Activated T-helper 1 cell treated with anti-CD3 and anti-CD28 coated beads, Interleukin-2, amount 50 U/mL, for 16 hours (primary cell): ENCODE measurements at places on chromosomes 2 and 18.

GRCh38 chr18:73617981-73618380, 529.7 kb downstream of the FBXO15 start:
- DNase-seq: no peak

- DNase-seq: no peak
Measured at GRCh38 chr18:9708057-9708433, at the start of gene RAB31. Gene RAB31, plus strand, starts transcription at chr18:9708301. Its CDS starts 105 bp downstream, at chr18:9708406.

DNA sequence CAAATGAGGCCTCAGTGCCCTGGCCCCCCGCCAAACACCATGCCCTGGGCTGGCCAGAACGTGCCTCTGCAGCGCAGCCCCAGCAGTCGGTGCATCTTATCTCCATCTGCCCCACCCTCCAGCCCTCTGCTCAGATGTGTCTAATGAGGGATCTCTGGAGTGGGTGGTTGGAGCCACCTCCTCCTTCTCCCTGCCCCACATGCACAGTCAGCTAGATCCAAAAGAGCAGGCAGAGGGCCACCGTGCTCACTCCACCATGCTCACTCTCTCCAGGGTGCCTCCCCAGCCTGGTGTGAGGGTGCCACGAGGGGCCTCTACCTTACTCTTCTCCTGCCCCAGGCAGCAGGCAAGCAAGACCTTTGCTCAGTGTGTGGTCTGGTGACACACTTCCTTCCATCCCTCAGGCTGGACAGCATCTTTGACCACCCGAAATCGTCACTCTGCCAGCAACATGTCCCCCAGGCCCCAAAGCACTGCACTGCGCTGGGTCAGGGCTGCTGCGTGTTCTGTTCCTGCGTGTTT, 266.1 kb upstream of the HDAC4 start:
- DNase-seq: no peak

DNA sequence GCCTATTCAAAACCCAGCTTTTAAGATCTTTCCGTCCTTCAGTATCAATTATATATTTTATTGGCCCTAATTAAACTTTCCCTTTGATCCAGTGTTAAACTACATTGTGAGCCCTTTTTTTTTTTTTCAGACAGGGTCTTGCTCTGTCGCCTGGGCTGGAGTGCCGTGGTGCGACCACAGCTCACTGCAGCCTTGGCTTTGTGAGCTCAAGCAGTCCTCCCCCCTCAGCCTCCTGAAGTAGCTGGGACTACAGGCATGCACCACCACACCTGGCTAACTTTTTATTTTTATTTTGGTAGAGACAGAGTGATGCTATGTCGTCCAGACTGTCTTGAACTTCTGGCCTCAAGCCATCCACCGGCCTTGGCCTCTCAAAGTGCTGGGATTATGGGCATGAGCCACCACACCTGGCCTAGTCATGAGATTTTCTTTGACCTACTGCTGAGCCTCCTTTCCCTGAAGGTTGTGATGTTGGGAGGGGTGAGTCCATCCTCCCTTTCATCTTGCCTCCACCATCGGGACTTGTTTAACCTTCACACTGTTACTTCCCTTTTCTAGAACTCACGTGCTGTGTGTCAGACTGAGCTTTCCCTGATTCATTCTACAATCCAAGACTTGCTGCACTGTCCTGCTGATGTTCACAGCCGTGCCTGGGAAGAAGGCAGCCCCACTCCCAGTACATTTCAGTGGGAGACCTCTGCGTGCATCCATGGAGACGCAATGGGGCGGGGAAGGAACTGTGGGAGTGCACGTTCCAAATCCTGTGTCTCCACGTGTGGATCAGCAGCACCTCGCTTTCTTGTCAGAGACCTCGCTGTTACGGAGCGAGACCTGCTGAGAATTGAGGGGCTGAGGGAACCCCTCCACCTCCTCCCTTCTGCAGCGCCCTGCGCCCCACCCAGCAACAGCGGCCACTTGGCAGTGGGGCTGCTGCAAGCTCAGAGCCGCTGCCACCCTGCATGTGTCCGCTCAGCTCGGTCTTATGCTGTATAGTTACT, 10.8 kb downstream of the OXER1 start:
- DNase-seq: no peak

GRCh38 chr2:96105152-96105915, 11.0 kb downstream of the ADRA2B start:
- no peak for DNase-seq

DNA sequence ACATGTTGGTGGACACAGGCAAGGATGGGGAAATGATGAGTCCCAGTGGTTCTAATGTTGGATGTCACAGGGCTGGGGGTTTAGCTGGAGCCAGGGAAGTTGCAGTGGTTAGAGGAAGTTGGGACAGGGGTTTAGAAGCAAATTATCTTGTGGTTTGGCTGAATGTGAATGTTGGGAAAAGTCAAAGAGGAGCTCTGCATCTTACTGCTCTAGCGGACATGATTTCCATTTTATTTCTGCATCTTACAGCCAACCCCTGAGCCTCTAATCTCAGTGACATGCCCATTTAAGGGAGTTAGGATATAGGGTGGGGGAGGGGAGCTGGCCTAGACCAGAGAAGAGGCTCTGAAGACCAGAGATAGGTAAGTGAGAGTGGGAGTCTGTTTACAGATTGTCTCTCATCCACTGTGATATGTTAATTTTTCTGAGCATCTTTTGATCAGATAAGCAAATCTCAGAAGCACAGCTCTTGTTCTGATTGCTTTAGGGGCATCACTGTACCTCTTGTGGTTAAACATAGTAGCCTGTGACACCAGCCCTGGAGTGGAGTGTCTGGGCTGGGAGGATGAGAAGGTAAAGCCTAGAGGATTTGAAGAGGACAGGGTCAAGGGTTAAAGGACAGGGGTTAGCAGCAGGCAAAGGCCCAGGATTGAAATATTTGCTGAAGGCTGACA, 43.6 kb downstream of the SETBP1 start:
- no peak for DNase-seq

- no peak for DNase-seq
Measured at GRCh38 chr2:166413255-166413654, 37.5 kb upstream of the SCN9A start.

- DNase-seq: no peak
Measured at GRCh38 chr2:102032368-102033030, 40.7 kb downstream of the IL1R2 start.

DNA sequence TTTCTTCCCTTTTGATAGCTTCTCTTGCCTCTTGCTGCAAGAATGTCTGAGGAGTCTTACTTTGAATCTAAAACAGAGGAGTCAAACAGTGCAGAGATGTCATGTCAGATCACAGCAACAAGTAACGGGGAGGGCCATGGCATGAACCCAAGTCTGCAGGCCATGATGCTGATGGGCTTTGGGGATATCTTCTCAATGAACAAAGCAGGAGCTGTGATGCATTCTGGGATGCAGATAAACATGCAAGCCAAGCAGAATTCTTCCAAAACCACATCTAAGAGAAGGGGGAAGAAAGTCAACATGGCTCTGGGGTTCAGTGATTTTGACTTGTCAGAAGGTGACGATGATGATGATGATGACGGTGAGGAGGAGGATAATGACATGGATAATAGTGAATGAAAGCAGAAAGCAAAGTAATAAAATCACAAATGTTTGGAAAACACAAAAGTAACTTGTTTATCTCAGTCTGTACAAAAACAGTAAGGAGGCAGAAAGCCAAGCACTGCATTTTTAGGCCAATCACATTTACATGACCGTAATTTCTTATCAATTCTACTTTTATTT, 133.5 kb upstream of the CDCA7 start:
- no peak for DNase-seq

DNA sequence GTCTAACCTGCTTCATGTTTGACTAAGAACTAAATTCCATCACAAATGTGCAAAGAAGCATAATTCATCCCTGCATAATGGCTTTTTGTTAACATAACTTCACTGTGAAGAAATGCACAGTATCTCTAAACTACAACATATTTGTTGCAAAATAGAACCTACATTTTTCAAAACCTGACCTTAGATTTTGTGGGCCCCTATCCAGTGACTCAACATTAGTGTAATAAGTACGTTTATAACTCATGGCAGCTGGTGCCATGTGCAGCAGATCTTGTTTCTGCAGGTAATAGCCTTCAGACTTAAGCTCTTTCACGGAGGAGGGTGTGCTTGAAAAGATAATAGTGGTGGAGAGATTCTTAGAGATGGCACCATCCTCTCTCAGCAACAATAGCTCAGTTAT, 28.6 kb upstream of the VWC2L start:
- no peak for DNase-seq

DNA sequence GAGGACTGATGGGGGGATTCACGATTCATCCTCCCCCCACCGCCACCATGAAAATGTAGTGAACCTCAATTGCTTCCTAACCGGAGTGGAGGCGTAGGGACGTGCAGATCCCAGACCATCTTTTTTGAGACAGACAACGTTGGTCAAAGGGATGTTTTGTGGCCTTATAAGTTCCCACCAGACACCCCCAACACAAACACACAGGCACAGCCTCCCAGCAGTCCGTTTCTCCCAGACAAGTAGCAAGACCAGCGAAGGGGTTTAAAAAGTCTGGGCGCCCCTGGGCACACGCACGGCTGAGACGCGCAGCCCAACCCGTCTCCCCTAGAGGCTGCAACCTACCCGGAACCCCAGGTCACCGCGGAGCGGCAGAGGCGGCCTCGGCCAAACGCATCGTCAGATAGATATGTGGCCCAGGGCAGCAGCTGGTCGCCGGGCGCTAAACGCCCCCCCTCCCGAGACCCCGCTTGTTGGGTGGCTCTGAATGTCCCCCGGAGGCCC, 1.3 kb downstream of the GBX2 start:
- DNase-seq: no peak

DNA sequence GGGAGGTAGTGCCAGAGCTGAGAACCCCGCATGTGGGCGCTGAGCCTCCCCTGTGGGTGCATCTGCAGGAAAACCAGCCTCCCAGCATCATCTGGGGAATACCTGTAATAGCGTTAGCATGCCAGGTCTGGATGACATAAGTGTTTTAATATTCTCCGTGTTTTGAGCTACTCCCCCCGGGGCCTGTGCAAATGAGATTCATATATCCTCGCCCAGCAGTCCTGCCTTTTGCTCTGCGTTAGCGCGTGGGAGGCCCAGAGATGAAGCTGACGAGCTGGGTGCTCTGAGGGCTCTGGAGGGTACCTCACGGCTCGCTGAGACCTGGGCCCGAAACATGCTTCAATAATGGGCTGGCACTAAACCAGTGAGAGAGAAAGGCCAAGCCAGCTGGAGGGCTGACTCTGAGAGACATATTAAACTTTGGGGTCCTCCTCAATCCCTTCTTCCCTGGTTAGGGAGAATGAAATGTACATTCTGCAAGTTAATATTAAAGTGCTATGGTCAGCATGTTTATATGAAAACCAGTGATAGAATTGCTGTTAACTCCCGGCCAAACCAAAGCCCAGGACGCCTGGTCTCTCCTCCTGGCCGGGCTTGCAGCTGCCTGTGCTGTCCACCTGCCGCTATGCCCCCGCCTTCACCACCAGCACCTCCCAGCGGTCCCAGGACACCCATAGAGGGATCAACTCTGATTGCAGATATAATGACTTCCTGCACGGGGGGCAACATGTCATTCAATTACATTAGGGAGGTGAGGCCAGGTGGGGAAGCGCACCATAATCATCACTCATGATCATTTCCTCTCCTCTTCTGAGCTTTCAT, 77.0 kb downstream of the EDAR start:
- DNase-seq: no peak

- no peak for DNase-seq
Measured at GRCh38 chr2:30030361-30030760, 109.0 kb upstream of the ALK start.

- DNase-seq: no peak
Measured at GRCh38 chr2:207901401-207901800, 123.9 kb downstream of the PLEKHM3 start.

DNA sequence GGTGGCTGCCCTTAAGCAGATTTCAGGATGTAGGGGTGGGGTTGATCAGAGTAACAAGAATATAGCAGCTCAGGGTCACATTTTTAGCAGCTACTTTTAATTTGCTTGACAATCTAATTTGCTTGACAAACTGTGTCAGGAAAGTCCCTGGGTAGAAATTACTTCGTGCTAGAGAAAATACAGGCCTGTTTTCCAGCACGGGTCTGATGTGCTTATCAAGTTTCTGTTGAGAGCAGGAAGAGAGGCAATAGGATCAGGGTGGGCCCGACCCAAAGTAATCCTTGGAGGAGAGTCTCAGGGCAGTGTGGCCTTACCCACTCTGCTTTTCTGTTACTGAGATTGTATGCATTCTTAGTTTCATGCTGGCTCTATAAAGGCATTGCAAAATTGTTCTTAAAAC, 221.5 kb downstream of the TSN start:
- DNase-seq: no peak

- DNase-seq: no peak
Measured at GRCh38 chr2:108364676-108365297, 13.0 kb upstream of the SULT1C4 start.

GRCh38 chr2:161250864-161251436, 57.3 kb upstream of the PSMD14 start:
- no peak for DNase-seq

GRCh38 chr2:234932591-234933168, 19.1 kb upstream of the SH3BP4 start:
- DNase-seq: no peak

DNA sequence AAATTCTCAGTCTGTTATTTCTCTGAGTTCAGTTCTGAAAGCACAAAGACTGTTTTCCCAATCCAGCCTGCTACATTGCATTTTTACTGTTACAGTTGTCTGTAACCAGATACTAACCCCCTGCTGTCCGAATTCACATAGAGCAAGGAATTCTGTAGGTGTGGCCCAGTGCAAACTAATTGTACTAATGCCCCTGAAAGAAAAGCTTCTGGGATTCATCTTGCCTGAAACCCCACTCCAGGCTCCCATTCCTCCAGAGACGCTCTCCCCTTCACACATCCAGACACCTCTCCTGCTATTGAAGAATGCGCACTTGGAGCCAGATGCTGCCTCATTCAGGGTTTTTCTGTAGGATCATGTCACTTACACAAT, 127.0 kb downstream of the TTC32 start:
- no peak for DNase-seq

GRCh38 chr2:180728928-180729559, 251.4 kb upstream of the UBE2E3 start:
- DNase-seq: no peak

DNA sequence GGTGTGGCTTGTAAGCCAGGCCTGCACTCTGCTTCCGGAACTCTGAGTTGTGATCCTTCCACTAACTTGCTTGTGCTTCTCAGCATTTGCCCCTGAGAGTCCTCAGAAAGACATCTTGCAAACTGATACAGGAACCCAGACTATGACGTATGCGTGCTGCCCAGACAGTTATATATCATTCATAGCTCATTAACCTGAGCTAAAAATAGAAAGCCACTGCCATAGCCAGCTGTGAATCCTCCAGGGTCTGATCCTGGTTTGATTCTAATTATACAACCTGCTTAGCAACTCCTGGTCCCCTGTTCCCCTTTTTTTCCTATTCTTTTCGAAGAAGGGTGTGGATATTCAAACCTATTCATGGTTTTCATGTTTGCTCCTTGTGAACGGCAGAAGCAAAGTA, 63.7 kb downstream of the MARCHF4 start:
- no peak for DNase-seq

- DNase-seq: no peak
Measured at GRCh38 chr2:119257198-119257597, 33.6 kb downstream of the STEAP3 start.

DNA sequence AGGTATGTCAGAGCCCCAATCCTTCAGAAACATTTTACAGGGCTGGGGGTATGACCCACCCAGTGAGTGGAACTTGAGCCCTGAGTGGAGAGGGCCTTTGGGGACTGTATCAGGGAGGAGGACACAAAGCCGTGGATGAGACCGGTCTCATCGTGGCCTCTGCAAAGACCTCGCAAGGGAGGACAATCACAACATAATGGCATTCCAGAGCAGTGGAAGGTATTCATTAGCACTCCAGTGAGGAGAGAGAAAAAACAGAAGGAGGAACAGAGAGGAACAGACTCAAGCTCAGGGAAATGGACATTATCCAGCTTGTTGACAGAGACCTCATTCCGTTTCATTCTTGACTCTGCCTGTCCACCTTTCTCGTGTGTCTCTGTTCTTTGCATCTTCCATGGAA, 38.8 kb upstream of the CTAGE1 start:
- no peak for DNase-seq
